ENCODE measurements at places on chromosomes 7 and 10.

- DNase-seq = no peak
Observed at GRCh38 chr10:75375838-75376237, 25.7 kb downstream of the ZNF503 start.

- DNase-seq = no peak
Observed at GRCh38 chr10:128898133-128898915, 568.7 kb upstream of the MGMT start.

GRCh38 chr10:121600611-121601010 lies 2.4 kb upstream of the FGFR2 start:
- no peak for DNase-seq

DNA sequence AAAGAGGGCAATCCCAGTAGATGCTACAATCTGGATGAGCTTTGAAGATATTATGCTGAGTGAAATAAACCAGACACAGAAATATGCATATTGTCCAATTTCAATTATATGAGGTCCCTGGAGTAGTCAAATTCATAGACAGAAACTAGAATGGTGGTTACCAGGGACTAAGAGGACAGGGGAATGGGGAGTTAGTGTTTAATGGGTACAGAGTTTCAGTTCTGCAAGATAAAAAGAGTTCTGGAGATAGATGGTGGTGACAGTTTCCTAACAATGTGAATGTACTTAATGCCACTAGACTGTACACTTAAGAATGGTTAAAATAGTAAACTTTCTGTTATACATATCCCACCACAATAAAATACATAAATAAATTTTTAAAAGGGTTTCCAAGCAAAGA lies 236.6 kb downstream of the ELMO1 start:
- no peak for DNase-seq

DNA sequence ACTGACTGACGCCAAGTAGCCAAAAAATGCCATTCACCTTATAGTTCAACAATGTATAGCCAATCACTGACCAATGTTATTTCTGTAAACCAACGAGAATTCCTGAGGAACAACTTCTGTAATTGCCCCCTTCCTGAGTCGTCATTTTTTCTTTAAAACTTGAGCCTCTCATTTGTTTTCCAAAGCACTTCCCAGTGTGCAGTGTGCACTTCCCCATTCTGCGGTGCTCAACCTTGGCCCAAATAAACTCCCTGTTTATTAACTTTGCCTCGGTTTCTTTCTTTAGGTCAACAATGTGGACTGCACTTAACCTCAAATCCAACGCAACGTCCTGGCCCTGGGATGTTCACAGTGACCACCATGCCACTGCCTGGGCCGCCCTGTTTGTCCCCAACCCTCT lies 15.1 kb downstream of the PKD1L1 start:
- no peak for DNase-seq
